Activated naive CD4-positive, alpha-beta T cell treated with anti-CD3 and anti-CD28 coated beads, Interleukin-2, amount 10 ng/mL, durations not matched to agents 7 days and 5 days (primary cell): ENCODE measurements at places on chromosomes 16 and 17.

DNA sequence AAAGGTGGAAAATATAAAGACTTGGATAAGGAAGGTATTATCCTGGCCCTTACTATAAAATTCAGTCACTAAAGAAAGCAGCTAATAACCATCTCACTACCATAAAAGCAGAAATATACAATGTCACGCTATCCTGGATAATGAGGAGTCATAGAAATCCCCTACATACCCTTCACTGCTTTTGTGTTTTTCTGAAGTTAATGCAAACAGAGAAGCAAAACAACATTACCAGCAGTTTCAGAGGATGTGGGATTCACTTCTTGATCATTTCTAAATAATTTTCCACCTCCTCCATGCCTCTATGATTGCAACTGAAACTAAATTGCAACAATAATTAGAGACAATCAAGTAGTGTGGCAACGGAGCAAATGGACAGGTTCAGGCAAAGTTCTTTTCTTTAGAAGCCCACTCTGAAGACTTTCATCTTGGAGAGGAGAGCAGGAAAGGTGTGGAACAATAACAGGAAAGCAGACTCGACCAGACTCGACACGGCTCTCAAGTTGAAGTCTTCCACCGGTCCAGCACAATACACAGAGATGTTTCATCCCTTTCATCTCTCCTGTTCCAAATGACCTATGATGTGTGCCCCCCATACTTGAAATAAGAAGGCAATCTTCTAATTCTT, 10.2 kb downstream of the CYTH1 start:
- DNase-seq, result no peak

DNA sequence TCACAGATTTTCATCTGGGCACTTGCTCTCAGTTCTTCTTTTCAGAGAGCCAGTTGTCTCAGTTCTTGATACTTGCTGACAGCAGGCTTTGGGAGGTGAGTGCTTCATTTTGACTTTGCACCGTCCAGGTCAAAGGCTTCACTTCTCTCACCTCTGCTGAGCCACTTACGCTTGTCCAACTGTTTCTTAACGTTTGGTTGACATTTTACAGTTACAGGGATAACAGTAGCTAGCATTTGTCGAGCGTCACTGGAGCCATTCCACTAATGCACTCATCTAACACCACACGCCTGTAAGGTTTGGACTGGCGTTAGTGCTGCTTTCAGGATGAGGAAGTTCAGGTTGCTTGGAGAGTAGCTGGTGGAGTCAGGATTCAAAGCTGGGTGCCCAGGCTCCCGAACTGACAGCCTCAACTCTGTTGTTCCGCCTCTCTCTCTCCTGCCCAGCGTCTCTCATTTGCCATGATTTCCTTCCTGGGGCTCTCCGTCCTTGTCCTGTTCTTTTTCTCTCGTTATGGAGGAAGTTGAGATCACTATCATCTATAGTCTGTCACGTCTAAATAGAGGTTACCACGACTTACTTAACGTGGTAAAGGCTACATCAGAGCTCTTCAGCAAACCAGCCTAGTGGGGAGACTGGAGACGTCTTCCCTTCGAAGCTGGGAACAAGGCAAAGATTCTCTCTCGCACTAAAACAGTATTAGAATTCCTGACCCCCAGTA, 220.8 kb downstream of the RPTOR start:
- no peak for DNase-seq

DNA sequence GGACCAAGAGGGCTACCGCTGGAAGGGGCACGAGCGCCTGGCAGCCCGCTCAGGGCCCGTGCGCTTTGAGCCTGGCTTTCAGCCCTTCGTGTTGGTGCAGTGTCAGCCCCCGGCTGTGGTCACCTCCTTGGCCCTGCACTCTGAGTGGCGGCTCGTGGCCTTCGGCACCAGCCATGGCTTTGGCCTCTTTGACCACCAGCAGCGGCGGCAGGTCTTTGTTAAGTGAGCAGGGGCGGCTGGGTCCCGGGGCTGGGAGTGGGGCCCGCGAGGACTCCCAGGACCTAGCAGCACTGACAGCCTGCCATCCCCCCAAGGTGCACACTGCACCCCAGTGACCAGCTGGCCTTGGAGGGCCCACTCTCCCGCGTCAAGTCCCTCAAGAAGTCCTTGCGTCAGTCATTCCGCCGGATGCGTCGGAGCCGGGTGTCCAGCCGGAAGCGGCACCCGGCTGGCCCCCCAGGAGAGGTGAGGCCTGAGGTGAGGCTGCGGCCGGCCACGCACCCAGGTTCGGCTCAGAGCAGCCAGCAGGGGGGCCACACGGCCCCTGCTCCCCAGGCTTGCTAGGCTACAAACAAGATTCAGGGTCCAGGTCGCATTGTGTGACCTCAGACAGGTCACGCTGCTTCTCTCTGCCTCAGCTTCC, 17.4 kb upstream of the MYO15B start:
- DNase-seq, result no peak

DNA sequence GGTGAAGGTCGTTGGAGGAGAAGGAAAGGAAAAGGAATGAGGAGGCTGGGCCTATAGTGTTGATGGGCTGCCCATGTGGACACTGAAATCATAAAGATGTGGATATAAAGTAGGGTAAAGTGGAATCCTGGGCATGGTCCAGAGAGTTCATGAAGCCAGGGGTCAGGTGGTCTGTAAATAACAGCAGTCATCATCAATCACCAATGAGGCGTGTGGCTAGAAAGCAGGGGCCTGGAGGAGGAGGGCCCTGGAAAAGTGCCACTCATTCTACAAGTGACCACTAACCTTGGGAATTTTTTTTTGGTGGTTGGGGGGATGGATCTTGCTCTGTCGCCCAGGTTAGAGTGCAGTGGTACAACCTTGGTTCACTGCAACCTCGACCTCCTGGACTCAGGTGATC, 115.3 kb upstream of the NOL11 start:
- DNase-seq, result no peak

DNA sequence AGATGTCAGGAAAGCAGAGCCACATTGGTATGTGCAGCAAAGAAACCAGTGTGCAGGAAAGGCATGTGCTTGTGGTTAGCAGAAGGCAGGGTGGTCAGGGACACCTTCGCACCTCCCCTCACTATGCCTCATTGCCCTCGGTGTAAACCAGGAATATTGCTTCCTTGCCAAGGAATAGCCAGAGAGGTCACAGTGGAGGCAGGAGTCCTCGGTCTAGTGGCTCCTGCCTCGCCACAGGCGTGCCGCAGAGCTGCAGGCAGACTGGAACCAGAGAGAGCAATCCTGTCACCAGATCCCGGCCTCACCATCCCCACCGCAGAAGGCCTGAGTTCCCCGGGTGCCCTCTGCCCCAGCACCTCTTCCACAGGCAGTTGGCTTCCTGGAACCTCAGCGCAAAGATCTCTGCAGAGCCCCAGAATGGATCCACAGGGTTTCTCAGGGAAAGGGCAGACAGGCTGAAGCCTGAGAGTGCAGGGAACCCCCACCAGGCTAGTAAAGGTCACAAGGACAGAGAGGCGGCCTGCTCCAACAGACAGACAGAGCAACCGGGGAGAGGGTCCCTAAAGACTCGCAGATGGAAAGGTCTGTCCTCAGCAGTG, 21.6 kb downstream of the CCDC182 start:
- no peak for DNase-seq

GRCh38 chr16:85948616-85949265, 49.8 kb downstream of the IRF8 start:
- DNase-seq, result no peak

DNA sequence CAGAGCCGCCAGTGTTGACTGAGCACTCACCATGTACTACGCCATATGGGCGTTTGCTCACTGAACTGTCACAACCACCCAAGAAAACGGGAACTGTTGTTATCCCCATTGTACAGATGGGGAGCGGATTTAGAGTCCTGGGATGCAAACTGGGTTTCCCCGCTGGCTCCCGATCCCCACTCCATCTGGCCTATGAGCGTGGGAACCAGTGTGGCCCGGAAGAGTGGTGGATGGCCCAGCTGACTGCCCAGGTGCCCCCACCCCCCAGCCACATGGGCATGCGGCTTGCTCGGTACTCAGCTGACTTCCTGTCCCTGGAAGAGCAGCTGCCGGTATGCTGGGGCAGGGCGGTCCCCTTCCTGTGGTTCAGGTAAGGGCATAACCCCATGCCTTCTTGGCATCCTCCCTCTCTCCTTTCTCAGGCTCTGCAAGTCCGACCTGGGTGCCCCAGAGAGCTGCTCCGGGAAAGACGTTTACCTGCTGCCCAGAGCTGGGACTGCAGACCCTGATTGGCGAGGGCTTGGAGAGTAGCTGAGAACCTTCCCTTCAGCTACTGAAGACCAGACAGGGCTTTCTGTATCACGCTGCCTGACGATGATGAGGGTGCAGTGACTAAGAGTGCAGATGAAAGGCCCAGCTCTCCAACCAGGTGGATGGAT, 16.2 kb downstream of the SOCS3 start:
- DNase-seq, result peak; percentile 91

DNA sequence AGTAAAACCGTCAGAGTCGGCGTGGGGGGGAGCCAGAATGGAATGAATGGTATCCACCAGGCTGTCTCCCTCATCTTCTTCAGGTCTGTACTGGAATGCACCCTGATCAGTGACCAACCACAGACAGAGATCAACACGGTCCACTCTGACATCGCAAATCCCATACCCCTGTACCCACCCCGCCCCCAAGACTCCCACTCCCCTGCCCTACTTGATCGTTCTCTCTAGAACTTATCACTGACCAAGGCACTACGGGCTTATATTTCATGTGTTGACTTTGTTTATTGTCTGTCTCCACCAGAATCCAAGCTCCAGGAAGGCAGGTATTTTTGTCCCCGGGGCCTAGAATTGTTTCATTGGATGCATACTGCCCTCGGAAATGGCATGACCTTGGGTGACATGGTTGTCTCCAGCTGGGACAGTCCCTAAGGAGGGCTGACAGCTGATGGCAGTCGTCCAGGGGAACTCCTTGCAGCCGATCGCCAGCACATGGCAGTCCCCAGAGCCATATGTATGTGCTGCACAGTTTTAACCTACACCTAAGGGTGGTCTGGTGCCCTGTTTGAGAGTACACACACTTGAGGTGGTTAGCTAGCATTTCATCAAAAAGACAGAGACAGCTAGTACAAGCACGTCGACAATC, 526 bp upstream of the MFSD6L start:
- no peak for DNase-seq

GRCh38 chr16:19774024-19774423, 56.0 kb downstream of the IQCK start:
- DNase-seq, result no peak
